ENCODE measurements at places on chromosomes 1 and 21. TPM values are rescaled to one million over a fixed set of nuclear protein-coding genes. Genes with fewer than 3 reads are reported as not detected.

DNA sequence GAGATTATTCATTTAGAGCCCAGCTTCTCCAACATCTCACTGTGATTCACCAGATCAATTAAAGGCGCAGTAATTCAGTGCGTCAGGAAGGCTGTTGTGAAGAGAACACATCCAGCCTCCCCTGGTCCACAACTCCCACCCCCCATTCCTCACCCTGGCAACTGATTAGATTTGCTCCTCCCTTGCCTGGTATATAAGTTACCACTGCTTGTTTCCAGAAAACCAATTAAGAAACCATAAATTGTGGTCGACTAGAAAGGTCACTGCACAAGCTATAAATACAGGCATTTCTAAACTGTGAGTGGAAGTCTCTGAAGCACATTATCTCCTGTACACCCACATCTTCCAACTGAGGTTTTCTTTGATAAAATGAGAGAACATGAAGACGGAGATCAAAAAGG is 41.9 kb downstream of the FAM163A start:
- H3K27ac ChIP-seq = no peak overlapping the region
- no peaks in the 10 kb centered on the region for H3K4me1 ChIP-seq
- H3K27me3 ChIP-seq = no peaks in the 10 kb centered on the region
- DNase-seq = no peak
- H3K4me3 ChIP-seq = no peak overlapping the region

OLIG1 gene
- 3.3 TPM for total RNA-seq

DNA sequence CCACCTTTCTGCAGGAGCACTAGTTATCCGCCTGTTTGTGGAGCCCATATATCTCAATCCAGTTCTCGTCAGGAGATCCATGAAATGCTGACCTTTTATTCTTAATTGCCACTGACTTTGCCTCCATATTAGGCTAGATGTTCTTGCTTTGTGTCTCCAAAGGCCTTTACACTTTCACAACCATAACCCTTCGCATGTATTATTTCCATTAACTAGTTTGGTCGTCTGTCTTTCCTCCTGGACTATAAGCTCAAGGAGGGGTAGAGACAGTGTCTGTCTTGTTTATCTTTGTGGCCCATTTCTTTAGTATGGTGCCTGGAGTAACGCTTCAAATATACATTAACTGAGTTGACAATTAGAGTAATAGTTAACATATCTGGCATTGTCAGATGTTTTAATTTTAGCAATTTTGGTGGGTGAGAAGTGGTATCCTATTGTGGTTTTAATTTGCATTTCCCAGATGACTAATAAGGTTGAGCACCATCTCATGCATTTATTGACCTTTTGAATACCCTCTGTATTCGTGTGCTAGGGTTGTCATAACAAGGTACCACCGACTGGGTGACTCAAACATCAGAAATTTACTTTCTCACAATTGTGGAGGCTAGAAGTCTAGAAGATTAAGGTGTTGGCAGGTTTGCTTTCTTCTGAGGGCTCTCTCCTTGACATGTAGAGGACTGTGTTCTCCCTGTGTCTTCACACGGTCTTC is 21.7 kb upstream of the IL12RB2 start:
- H3K27me3 ChIP-seq = no peaks in the 10 kb centered on the region
- no peak for DNase-seq
- H3K36me3 ChIP-seq = no peaks in the 10 kb centered on the region
- no peak overlapping the region for H3K27ac ChIP-seq

- no peak overlapping the region for H3K4me3 ChIP-seq
- H3K4me1 ChIP-seq = peaks cover 5% of the 10 kb centered on the region
- no peaks in the 10 kb centered on the region for H3K36me3 ChIP-seq
- H3K27ac ChIP-seq = no peak overlapping the region
- DNase-seq = no peak
- 0 out of 2 replicates have a peak, but pooled peaks cover 3% of the 10 kb centered on the region for H3K27me3 ChIP-seq
Measured at GRCh38 chr21:44455524-44456213, 359 bp downstream of the LRRC3 start.

DNA sequence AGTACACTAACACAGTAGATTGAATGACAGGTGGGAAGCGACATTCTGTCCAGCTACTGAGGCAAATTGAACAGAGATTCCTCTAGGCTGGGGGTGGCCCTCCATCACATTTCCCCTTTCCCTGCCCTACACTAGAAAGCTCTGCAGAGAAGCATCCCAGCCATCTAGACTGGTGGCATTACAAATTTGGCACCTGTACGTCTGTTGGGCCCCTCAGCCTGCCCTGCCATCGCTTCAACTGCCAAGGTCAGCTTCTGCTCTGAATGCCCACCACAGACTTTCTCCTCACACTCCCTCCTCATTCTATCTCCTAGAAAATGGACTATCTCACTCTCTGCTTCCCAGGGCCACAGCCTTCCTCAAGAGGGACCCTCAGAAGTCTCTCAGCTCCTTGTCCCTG is 16.7 kb downstream of the TRABD2B start:
- no peaks in the 10 kb centered on the region for H3K4me1 ChIP-seq
- no peak overlapping the region for H3K4me3 ChIP-seq
- no peak for DNase-seq
- no peaks in the 10 kb centered on the region for H3K36me3 ChIP-seq
- H3K27me3 ChIP-seq = no peaks in the 10 kb centered on the region

GRCh38 chr1:165228676-165229075 is 127.8 kb downstream of the LMX1A start:
- no peak overlapping the region for H3K27ac ChIP-seq
- no peaks in the 10 kb centered on the region for H3K27me3 ChIP-seq
- H3K4me1 ChIP-seq = no peaks in the 10 kb centered on the region
- DNase-seq = no peak
- no peak overlapping the region for H3K4me3 ChIP-seq

DNA sequence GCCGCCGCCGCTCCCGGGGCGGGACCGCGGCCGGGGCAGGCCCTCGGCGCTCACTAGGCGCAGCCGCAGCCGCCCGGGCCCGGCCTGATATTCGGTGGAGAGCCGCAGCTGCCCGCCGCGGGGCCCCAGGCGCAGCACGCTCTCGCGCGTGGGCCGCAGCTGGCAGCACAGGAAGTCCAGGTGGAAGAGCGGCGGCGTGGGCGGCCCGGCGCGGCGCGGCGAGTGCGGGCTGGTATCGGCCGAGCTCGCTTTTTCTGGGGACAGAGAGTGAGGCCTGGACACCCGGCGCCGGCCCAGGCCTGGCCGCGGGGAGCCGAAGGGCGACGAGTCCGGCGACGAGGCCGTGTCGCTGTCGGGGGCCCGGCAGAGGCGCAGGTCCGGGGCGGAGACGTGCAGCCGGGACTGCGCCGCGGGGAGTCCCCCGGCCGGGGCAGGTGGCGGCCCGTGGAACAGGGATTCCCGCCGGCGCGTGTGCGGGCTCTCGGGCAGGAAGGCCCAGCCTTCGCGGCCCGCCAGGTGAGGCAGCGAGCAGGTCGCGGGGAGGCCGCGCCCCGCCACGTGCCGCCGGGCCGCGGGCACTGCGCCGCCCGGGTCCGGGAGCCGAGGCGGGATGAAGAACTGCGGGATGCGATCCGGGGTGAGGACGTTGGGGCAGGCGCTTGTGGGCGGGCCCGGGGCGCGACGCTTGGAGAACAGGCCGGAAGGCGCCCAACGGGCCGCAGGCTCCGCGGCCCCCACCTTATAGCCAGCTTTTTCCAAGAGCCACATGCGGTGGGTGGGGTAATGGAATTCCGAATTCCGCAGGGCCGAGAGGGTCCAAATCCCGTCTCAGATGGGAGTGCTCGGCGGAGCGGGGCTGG is 1.2 kb downstream of the C2CD4D start:
- H3K4me1 ChIP-seq = peaks cover 17% of the 10 kb centered on the region
- H3K27ac ChIP-seq = no peak overlapping the region
- no peak overlapping the region for H3K4me3 ChIP-seq
- H3K27me3 ChIP-seq = no peaks in the 10 kb centered on the region
- H3K36me3 ChIP-seq = no peaks in the 10 kb centered on the region
- DNase-seq = no peak

- H3K27me3 ChIP-seq = peaks cover 20% of the 10 kb centered on the region
- no peaks in the 10 kb centered on the region for H3K36me3 ChIP-seq
- H3K27ac ChIP-seq = no peak overlapping the region
- no peaks in the 10 kb centered on the region for H3K4me1 ChIP-seq
Measured at GRCh38 chr1:33634806-33635205, 162.4 kb downstream of the ZSCAN20 start.

GRCh38 chr21:42473498-42474042 is 22.5 kb downstream of the RSPH1 start:
- no peak overlapping the region for H3K27ac ChIP-seq
- 0 out of 2 replicates have a peak, but pooled peaks cover 3% of the 10 kb centered on the region for H3K27me3 ChIP-seq

INSRR gene
- not detected for total RNA-seq

DNA sequence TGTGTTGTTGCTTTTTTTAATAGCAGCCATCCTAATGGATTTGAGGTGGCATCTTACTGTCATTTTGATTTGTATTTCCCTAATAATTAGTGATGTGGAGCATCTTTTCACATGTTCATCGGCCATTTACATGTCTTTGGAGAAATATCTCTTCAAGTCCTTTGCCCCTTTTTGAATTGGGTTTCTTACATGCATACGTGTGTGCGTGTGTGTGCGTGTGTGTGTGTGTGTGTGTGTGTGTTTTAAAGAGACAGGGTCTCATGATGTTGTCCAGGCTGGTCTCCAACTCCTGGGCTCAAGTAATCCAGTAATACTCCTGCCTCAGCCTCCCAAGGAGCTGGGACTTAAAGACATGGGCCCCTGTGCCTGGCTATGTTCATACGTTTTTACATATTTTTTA is 9.5 kb downstream of the PKNOX1 start:
- peaks cover 31% of the 10 kb centered on the region for H3K4me1 ChIP-seq
- no peak overlapping the region for H3K4me3 ChIP-seq
- peaks cover 3% of the 10 kb centered on the region for H3K36me3 ChIP-seq
- no peaks in the 10 kb centered on the region for H3K27me3 ChIP-seq
- H3K27ac ChIP-seq = no peak overlapping the region

RBP7 gene
- total RNA-seq = not detected

MPL gene
- total RNA-seq = not detected
